ENCODE measurements at places on chromosomes 16 and 17.

DNA sequence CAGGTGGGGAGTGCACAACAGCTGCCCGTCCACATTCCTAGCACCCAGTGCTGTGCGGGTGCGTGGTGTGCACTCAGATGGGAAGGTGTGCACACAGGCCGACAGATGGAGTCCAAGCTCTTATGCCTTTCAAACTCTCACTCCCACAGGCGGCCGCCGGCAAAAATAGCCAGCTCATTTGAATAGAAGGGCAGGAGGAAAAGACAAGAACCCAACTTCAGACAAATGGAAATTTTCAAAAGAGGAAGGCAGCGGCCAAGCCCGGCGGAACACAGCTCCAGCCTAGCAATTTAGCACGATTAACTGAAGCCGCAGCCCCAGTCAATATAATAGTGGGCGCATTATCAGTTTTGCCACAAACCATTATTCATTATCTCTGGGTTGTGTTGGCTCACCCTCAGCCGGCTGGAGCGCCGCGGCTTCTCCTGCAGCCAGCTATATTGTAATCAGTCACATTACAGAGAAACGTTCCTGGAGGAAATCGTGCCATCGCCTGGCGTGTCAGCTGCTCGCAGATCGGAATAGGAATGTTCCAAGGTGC lies 103.9 kb upstream of the SEC14L1 start:
- no peak for DNase-seq

GRCh38 chr17:66678827-66679226 lies 156.1 kb upstream of the CACNG5 start:
- DNase-seq, result no peak

GRCh38 chr16:31199430-31200041 lies 3.0 kb downstream of the PYCARD start:
- no peak for DNase-seq

DNA sequence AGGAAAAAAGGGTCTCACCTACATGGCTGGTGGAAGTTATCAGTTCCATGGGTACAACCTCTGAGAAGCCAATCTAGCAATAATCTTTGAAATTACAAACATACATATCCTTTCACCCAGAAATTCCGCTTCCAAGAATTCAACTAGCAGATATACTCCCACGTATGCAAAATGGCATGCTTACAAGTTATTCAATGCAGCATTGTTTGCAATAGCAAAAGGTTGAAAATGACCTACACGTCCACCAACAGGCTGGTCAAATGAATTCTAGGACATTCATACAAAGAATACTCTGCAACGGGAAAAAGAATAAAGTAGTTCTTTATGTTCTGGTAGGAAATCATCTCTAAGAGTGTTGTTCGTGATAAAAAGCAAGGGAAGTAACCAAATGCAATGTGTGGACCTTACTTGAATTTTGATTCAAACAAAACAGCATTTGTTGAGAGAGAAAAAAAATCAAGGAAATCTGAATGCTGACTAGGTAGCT lies 63.7 kb upstream of the NLK start:
- DNase-seq, result no peak

DNA sequence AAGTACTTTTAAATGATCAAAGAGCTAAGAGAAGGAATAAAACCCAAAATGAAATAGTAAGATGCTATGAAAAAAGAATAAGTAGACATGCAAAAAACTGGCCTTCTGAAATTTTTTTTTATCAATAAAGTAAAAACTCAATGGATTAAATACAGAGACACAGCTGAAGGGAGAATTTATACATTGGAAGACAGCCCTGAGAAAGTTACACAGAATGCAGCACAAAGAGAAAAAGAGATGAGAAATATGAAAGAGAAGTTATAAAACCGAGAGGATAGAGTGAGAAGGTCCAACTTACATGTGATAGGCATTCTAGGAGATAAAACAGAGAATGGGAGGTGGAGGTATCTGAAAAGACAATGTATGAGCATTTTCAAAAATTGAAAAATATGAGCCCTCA lies 57.0 kb downstream of the MARF1 start:
- no peak for DNase-seq
